ENCODE measurements at places on chromosomes 5 and 9. TPM values are rescaled to one million over a fixed set of nuclear protein-coding genes. Genes with fewer than 3 reads are reported as not detected.

SOWAHA gene
- 0.08 TPM for total RNA-seq

OMD gene
- 6.5 TPM for total RNA-seq

FKBP15 gene
- 17.9 TPM for total RNA-seq

GM2A gene
- 29.4 TPM for total RNA-seq

RETREG1 gene
- total RNA-seq: 105 TPM

BARHL1 gene
- not detected for total RNA-seq

RIGI gene
- total RNA-seq: 2.8 TPM

ARHGEF28 gene
- total RNA-seq: 1.8 TPM

DDX4 gene
- total RNA-seq: not detected

PTCD2 gene
- total RNA-seq: 17.3 TPM

ZNF366 gene
- 3.7 TPM for total RNA-seq

BTNL8 gene
- total RNA-seq: 0.43 TPM

GCNT1 gene
- 2.0 TPM for total RNA-seq

CORO2A gene
- total RNA-seq: 0.19 TPM

C5orf58 gene
- total RNA-seq: not detected

BASP1 gene
- 3.9 TPM for total RNA-seq

PCDHGB6 gene
- 11.9 TPM for total RNA-seq

BHMT gene
- total RNA-seq: not detected

WDR31 gene
- total RNA-seq: 10.9 TPM

FCN2 gene
- not detected for total RNA-seq

THG1L gene
- total RNA-seq: 6.2 TPM

CDH9 gene
- not detected for total RNA-seq

HRCT1 gene
- 1.5 TPM for total RNA-seq

PTPRD gene
- 13.0 TPM for total RNA-seq

AFAP1L1 gene
- total RNA-seq: 55.2 TPM

CLIC3 gene
- 12.9 TPM for total RNA-seq

ANXA2R gene
- 1.2 TPM for total RNA-seq

C5orf22 gene
- 24.2 TPM for total RNA-seq

EFNA5 gene
- total RNA-seq: 40.9 TPM

MEIKIN gene
- total RNA-seq: not detected

OLFM1 gene
- 8.6 TPM for total RNA-seq

HTR4 gene
- 0.70 TPM for total RNA-seq

ENHO gene
- total RNA-seq: 1.3 TPM

IL13 gene
- not detected for total RNA-seq

ROPN1L gene
- total RNA-seq: 0.43 TPM

SLC4A9 gene
- total RNA-seq: 0.19 TPM

FAXDC2 gene
- total RNA-seq: 10.1 TPM

ELOVL7 gene
- total RNA-seq: 0.97 TPM

TAF11L10 gene
- total RNA-seq: not detected
